ENCODE measurements at places on chromosomes 13 and 19.

DNA sequence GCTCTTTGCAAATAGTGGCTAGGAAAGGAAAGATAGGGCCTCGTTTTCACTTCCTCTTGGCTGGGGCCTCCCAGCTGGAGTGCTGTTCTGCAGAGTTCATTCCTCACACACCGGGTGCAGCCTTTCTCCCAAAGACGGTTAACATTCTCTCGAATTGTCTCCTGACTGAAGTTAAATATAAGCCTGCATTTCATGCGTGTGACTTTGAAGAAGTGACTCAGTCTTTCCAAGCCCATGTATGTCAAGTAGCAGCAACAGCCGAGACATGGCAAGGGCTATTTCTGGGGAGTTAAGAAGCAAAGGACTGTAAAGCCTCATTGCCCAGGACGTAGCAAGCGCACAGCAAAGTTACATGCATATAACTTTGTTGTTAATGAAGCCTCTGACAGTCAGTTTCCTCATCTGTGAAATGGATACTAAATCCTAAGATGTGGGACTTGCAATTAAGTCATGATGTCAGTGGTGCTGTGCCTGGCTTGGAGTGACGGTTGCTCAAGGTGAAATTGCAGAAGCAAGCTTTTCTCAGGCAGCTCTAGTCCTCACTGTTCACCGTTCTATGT is 502.4 kb downstream of the MYO16 start:
- no peak for DNase-seq

- no peak for DNase-seq
Measured at GRCh38 chr13:73876323-73876722, 257.9 kb downstream of the KLF12 start.

DNA sequence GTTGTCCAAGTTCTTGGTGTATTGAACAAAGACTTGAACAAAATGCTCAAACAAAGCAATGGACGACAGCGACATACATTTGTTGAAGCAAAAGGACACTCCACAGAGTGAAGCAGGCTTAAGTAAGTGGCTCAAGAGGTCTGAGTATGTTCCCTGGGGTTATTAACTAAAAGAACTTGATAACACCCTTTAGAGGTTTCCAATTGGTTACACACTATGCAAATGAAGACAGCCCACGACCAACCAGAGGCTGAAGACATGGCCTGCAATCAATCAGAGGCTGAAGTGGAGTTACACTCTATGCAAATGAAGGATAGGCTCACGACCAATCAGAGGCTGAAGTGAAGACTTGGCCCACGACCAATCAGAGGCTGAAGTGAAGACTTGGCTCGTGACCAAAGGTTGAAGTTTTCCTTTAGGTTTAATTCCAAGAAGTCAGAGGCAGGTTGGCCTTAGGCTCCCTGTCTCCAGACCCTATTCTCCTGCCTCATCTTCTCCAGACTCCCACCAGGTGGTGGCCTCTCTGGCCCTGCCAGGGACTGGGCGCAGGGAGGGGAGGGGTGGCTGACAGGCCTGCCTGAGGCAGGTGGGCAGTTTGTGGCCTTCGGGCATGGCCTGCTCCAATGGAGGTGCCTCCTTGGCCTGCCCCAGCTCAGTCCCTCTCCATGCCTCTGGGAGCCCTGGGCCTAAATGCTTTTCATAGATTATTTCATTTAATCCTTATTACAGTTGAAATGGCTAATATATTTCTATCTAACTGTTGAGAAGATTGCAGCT is 38.1 kb downstream of the CCDC169 start:
- DNase-seq: no peak

GRCh38 chr19:4474514-4475022 is 2.5 kb downstream of the HDGFL2 start:
- DNase-seq: no peak

DNA sequence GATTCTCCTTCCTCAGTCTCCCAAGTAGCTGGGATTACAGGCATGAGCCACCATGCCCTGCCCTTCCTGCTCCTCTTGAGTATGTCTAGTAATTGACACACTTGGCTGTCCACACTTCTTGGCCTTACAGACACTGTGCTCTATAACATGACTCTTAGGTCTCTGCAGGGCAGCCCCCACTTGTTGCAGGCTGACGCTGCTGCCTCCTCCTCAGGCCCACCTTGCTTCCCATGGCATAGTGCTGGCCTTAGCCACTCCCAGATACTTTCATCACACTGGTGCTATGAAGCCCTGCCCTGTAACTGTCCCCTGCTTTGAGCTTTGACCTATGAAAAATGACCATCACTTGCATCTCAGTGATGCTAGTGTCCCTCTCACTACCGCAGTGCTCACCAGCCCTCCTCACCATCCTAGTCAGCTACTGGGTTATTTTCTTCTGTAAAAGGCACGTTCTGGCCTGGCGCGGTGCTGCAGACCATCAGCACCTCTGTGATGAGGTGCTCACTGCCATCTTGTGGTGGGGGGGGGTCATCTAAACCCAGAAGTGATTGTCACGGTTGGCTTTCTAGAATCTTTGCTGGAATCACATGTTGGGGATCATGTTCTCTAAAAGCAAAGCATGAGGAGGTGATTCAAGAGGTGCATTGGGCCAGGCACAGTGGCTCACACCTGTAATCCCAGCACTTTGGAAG is 9.8 kb downstream of the ERICH4 start:
- DNase-seq: no peak

DNA sequence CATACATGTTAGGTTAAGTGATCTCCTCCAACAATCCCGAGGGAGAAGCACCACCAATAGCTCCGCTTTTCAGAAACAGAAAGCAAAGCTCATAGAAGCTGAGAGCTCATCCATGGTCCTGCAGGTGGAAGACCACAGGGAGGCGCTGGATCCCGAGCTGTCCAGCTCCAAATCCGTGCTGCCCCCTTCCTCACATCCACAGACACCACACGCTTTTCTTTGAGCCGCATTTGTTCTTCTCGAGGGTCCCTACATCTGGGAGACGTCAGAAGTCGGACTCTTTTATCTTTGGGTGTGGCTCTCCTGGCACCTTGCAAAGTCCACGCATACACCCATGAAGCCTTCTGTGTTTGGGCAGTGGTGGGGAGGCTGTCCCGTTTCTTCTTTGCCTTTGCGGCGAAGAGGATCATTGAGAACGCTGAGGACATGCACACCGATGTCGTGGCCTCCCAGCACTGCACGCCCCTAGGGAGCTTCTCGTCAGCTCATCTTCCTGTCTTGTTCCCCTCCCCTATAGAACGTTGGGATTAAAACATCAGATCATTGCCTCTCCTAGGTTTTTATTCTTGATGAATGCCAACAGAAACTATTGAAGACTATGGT is 184.8 kb downstream of the TEX29 start:
- DNase-seq: no peak

Data from H4 (cell line).